Endothelial cell of umbilical vein (primary cell): ENCODE measurements at places on chromosomes 1 and 21. TPM values are rescaled to one million over a fixed set of nuclear protein-coding genes. Genes with fewer than 3 reads are reported as not detected.

SAMD13 gene
- 0.65 and 1.2 TPM in 2 replicates for polyA plus RNA-seq

DNA sequence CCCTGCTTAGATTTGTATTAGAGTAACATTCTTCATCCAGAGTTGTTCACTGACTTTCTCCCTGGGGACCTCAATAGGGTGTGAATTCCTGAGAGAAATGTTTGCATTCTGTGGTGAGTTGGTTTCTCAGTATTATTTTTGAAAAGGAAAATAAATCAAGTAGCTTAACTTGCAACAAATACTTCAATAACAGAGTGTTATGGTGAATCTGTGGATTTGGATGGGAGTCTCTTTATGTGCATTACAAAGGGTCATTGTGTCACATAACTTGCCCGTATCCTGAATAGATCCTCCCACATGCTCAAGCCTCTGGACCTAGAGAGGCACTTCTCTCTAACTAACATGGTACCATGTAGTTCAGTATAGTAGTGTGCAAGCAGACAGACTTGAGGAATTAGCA, 68.4 kb upstream of the IPO9 start:
- DNase-seq = no peak

C1orf74 gene
- polyA plus RNA-seq = 2.4 TPM in 2 replicates

GRCh38 chr1:173433751-173434326, 43.3 kb upstream of the PRDX6 start:
- DNase-seq = no peak

DNA sequence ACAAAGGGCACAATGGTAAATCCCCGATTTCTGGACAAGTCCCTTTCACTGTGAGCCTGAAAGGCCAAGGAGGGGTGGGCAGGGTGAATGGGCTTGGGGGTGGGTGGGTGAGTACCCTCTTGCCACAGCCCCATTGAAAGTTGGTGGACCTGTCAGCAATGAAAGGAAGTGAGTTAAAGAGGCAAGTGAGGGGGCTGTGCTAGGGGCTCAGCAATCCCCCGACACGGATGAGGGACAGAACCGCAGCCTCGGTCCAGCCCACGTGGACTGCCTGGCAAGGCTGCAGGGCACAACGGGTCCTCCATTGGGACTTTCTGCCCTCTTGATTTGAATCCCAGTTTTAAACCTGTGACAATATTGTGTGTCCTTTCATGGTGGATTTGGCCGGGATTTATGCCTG, 255.3 kb downstream of the FOXD2 start:
- no peak for DNase-seq

GRCh38 chr1:56585985-56586384, 6.6 kb upstream of the PLPP3 start:
- no peak for DNase-seq

- no peak for DNase-seq
Observed at GRCh38 chr1:170231662-170232061, 85.9 kb downstream of the NTMT2 start.

- no peak for DNase-seq
Observed at GRCh38 chr1:228737601-228738041, 2.3 kb downstream of the RHOU start.

DNA sequence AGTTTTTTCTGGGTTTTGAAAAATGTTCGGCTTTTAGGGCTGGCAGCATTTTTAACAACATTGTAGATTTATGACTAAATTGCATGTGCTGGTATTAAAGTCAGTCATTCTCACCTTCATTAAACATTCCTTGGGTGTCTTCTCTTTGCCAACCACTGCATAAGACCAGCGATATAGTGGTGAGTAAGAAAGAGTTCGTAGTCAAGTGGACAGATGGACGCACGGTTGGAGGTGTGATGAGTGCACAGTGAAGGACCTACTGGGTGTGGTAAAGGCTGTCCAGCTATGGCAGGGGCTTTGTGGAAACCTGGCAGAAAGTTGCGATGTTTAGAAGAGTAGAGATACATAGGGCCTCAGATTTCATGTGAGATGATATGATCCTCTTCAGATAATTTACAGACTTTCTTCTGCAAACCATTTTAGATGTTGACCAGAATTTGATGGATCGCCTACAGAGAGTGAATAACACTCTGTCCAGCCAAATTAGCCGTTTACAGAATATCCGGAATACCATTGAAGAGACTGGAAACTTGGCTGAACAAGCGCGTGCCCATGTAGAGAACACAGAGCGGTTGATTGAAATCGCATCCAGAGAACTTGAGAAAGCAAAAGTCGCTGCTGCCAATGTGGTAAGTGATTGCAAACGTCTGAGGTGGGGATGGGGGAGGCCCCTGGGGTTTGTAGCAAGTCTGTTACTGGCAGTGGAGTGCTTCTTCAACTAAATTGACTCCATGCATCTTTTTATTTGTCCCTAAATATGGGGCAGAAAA, 56.0 kb upstream of the LAMC2 start:
- DNase-seq = no peak

- no peak for DNase-seq
Observed at GRCh38 chr1:94878329-94878728, 48.6 kb downstream of the CNN3 start.

- no peak for DNase-seq
Observed at GRCh38 chr1:216827251-216827650, 104.0 kb upstream of the ESRRG start.

- DNase-seq = no peak
Observed at GRCh38 chr1:31569596-31570173, 6.6 kb upstream of the TINAGL1 start.

GRCh38 chr1:12124693-12125421, 41.9 kb upstream of the TNFRSF1B start:
- DNase-seq = peak; percentile 77

GRCh38 chr1:22760455-22760854, 49.8 kb downstream of the EPHB2 start:
- DNase-seq = no peak

DNA sequence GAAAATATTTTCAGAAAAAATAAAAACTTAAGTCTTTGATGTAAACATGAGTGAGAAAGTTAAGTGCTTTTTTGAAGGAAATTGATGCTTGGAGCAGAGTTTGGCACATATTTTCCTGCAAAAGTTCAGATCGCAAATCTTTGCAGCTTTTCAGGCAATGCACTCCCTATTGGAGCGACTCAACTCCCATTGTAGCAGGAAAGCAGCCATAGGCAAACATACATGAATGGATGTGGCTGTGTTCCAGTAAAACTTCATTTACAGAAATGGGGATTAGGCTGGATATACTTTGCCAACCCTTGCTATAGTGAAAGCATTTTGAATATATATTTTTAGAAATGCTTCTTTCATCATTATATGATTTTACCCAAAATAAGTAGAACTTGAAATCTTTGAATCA, 8.1 kb downstream of the AGL start:
- no peak for DNase-seq

PROK1 gene
- not detected in 2 replicates for polyA plus RNA-seq

- peak; percentile 53 for DNase-seq
Observed at GRCh38 chr1:9294910-9295636, 2.4 kb downstream of the SPSB1 start.

TRNP1 gene
- polyA plus RNA-seq = 14.6 and 20.5 TPM in 2 replicates

LRRIQ3 gene
- 0.16 and 0.21 TPM in 2 replicates for polyA plus RNA-seq

GRCh38 chr1:163897412-163898155, 575.8 kb downstream of the NUF2 start:
- no peak for DNase-seq

BEND5 gene
- polyA plus RNA-seq = not detected in 2 replicates

- no peak for DNase-seq
Observed at GRCh38 chr21:28705616-28706015, 287.1 kb downstream of the LTN1 start.

DNA sequence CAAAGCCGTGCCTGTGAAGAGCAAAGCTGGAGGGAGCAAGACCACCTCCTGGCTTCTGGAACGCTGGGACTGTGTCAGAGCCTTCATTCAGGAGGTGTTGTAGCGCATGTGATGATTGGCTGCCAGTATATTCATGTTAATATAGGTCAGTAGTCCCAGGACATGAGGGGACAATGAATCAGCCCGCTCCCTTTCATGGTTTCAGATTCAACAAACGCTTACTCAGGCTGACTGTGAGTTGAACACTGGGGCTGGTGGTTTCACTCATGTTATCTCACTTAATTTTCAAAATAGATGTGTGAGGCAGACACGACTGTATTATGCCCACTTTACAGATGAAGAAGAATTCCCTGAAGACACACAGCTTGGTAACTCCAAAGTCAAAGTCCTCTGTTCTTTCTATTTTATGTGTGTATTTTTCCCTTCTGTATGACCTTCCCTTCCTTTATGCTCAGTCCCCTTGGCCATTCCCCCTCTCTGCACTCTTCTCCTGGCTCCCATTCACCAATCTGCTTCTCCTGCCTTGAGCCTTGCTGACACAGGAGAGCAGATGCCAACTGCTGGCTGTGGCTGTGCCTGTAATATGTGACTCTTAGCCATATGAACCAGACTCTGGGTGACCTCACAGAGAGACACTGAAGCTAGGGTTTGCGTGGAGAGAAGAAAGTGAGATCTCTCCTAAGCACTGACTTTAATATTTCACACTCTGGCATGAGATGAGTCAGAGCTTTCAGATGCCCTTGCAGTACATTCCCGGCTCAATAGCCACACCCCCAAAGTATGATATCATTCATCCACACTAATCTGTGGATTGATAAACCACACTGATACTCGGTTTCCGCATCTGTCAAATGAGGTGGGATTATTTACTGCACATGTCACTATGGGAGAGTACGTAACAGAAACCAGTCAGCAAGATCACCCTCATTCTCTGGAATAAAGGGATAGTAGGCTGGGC, 31.4 kb upstream of the KIRREL1 start:
- DNase-seq = peak; percentile 27

GRCh38 chr21:42405064-42406013, 1.6 kb downstream of the UBASH3A start:
- DNase-seq = no peak

DNA sequence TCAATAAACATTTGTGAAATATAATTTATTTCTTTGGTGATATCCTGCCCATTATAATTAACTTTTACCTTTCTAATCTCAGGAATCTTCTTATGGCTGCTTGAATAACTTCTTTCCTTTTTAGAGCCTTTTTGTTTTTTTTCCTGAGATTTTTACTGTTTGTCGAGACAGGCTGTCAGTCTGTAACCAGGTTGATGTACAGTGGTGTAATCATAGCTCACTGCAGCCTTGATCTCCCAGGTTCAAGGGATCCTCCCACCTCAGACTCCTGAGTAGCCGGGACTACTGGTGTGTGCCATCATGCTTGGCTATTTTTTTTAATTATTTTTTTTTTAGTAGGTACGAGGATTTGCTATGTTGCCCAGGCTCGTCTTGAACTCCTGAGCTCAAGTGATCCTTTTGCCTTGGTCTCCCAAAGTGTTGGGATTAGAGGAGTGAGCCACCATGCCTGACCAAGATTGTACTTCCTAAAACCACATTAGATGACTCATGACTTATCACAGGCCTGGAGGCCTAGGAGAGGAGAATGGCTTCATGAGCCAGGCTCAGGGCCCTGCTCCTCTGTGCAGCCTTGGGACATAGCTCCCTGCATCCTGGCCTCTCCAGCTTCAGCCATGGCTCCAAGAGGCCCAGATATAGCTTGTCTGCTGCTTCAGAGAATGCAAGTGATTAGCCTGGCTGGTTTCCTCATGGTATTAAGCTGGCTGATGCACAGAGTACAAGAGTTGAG, 48.6 kb downstream of the CTH start:
- no peak for DNase-seq

GRCh38 chr1:35929730-35930592, 944 bp upstream of the AGO3 start:
- no peak for DNase-seq

RSPO1 gene
- polyA plus RNA-seq = not detected in 2 replicates

GRCh38 chr1:6638226-6638625, 13.6 kb downstream of the THAP3 start:
- no peak for DNase-seq

TNNI3K gene
- polyA plus RNA-seq = 0.69 and 0.86 TPM in 2 replicates

GLMN gene
- polyA plus RNA-seq = 1.2 and 2.4 TPM in 2 replicates

GRCh38 chr1:96370757-96371156, 350.8 kb upstream of the PTBP2 start:
- peak; percentile 93 for DNase-seq

FAAH gene
- polyA plus RNA-seq = 0.47 and 0.76 TPM in 2 replicates

GRCh38 chr1:173422456-173422976, 54.6 kb upstream of the PRDX6 start:
- no peak for DNase-seq

ACTL8 gene
- not detected in 2 replicates for polyA plus RNA-seq

GRCh38 chr1:55699228-55699627, 484.1 kb upstream of the USP24 start:
- DNase-seq = peak; percentile 20

SLAMF1 gene
- not detected in 2 replicates for polyA plus RNA-seq

SSBP3 gene
- 44.9 and 46.1 TPM in 2 replicates for polyA plus RNA-seq

GRCh38 chr21:24112020-24112419, 1495.3 kb downstream of the MRPL39 start:
- DNase-seq = no peak

GSTM4 gene
- polyA plus RNA-seq = 11.6 and 12.4 TPM in 2 replicates

DNA sequence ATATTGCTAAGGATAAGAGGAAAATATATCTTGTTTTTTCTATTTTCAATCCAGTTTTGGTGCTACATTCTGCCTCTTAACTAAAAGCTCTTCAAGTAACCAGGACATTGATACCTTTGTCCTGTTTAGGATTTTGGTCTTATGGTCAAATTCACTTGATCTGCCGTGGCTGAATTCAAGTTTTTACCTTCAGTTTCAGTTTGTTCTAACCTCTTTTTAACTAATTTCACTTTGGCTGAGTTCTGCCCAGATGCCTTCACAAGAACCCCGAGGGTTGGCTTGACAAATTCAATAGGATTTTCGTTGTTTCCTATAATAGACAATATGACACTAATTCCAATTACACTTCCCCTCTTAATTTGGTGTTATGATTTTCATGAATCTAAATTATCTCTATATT, 84.5 kb upstream of the C1orf21 start:
- DNase-seq = no peak

GRCh38 chr1:225476538-225476988, 48.7 kb upstream of the LBR start:
- no peak for DNase-seq

TPTE gene
- not detected in 2 replicates for polyA plus RNA-seq

GRCh38 chr1:56868761-56869160, 14.2 kb downstream of the C8A start:
- DNase-seq = no peak

PAQR6 gene
- 1.3 and 1.6 TPM in 2 replicates for polyA plus RNA-seq

DNA sequence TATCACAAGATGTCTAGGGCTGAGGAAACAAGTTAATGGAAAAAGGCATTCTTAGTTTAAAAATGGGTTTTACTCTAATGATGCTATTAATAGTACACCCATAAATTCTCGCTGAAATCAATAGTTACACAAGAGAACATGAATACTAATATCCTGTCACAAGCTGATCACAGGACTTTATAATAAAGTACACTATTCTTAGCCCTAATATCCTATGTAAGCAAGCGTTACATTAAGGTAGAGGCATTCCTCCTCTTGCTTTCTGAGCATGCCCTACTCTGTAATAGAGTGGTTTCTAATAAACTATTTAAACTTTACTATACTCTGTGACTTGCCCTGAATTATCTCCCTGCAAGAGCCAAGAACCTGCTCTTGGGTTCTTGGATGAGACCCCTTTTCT, 6.5 kb upstream of the PACC1 start:
- no peak for DNase-seq

GNAT2 gene
- polyA plus RNA-seq = 0.08 TPM in 1 of 2 replicates, not detected in the other

GRCh38 chr1:180912801-180913565, at the start of gene KIAA1614:
KIAA1614 (plus strand) TSS chr1:180912897; CDS start chr1:180913244, 347 bp downstream.
- no peak for DNase-seq
